ENCODE measurements at places on chromosomes 12 and 14.

- DNase-seq = peak; percentile 32
Observed at GRCh38 chr14:91858536-91859275, 8.6 kb downstream of the TC2N start.

- DNase-seq = no peak
Observed at GRCh38 chr14:55562135-55562534, 17.9 kb upstream of the KTN1 start.

DNA sequence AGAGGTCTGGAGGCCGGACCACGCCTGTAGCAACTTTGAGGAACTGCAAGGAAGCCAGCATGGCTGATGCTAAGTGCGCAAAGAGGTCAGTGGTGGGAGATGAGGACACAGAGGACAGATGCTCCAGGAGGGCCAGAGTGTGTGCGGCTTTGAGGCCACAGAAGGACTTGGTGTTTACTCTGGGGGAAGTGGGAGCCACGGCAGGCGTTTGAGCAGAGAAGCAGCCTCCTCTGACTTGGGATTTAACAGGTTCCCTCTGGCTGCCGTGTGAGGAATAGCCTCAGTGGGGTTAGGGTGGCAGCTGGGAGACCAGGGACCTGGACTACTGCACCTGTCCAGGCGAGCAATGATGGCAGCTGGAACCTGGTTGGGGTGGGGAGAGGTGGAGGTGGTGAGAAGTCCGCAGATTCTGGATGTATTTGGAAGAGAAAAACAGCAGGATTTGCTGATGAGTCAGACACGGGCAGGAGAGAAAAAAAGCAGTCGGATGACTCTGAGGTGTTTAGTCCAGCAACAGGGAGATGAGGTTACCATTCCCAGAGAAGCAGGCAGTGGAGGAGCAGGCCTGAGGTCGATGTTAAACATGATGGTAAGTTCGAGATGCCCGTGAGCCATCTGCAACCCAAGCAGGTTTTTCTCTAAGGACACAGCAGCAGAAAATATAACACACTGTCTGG is 143.5 kb downstream of the SCARB1 start:
- DNase-seq = peak; percentile 63

- no peak for DNase-seq
Observed at GRCh38 chr12:113896194-113896593, 69.9 kb downstream of the RBM19 start.

- peak; percentile 21 for DNase-seq
Observed at GRCh38 chr14:64910847-64911495, 3.3 kb upstream of the CHURC1 start.

GRCh38 chr12:13368431-13368830 is 171.9 kb downstream of the EMP1 start:
- no peak for DNase-seq

DNA sequence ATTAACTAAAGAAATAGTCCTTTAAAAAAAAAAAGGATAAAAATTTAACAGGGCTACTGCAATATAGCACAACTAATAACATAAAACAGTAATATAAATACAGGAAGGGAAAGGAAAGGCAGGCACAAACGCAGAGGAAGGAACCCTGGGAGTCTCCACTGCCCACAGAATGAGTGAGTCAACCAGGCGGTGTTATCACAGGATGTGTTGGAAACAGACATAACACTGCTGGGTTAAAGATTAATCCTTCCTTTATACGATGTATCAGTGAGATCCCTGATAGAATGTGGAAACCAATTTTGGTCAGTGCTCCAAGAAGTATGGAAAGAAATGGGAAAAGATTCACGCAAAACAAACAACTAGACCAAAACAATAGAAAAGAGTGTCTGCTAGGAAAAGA is 47.9 kb downstream of the FGD6 start:
- DNase-seq = peak; percentile 15

GRCh38 chr12:73815072-73815645 is 722.5 kb upstream of the ATXN7L3B start:
- DNase-seq = no peak

DNA sequence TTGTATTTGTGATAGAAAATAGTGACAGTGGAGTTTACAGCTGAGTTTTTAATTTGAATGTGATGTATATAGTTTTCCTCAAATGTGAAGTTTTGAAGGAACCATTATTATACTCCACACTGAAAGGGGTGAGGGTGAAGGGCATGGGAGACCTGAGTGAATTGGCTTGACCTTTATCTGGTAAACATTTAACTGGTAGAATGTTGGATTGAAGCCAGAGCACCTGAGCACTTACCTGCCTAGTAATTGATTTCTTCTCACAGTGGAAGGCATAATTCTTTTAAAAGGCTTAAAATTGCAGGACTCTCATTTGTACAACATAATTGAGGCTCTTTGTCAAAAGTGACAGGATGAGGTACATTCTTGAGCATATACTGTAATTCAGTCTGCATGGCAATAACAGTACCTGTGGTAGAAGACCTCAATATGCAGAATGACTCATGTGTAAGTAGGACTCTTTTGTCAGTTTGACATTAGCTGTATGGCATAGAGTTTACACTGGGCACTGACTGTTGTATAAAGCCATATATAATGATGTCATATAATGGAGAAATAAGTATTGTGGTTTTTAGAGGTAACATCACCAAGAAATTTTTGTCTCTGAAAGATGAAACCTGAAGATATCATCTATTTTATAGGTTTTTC is 309.6 kb downstream of the TMTC2 start:
- DNase-seq = no peak

GRCh38 chr12:104312202-104312601 is 8.7 kb downstream of the EID3 start:
- no peak for DNase-seq

GRCh38 chr14:56413721-56414120 is 165.9 kb upstream of the TMEM260 start:
- DNase-seq = peak; percentile 81

All from MV-4-11 (cell line).